ENCODE measurements at places on chromosomes 3 and 15.

DNA sequence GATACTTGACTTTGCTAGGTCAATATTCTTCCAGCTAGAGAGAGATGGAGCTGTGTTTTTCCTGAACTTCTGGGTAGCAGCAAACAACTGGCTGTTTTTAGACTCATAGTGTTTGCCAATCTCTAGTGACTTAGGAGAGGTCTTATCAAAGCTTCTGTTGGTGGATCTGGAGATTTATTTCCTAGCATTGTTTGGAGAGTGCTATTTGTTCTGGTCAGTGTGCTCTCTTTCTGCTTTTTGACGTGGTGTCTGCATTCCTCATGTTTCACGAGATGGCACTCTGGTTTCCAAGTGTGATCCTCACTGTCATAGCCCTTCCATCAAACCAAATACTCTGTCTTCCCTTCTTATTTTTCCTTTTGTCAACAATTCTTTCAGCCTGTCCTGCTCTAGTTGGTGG is 88.6 kb upstream of the DAZL start:
- no peak for DNase-seq

- no peak for DNase-seq
These were observed 42.6 kb downstream of the CD200R1L start for GRCh38 chr3:112804021-112804420.

DNA sequence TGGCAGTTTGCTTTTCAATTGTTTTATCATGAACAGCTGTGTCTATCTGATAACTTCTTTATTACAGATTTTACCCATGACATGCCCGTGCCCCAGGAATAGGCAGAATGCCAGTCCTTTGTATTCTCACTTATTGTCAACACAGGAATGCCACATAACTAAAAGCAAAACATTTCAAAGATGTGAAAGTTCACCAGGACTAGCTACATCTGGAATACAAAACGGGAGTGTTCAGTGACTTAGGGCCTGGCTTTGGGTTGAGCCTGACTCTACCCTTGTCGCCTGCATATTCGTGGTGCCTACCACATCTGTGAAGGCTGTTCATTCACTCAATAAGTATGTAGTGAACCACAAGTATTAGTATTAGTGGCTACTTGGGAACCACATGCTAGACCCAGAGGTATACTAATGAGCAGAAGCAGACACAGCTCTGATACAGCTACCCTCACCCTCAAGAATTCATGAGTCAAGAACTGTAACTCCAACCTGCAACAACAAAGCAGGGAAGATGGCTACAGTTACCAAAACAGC is 2.9 kb downstream of the TNFSF10 start:
- DNase-seq = peak; percentile 93

DNA sequence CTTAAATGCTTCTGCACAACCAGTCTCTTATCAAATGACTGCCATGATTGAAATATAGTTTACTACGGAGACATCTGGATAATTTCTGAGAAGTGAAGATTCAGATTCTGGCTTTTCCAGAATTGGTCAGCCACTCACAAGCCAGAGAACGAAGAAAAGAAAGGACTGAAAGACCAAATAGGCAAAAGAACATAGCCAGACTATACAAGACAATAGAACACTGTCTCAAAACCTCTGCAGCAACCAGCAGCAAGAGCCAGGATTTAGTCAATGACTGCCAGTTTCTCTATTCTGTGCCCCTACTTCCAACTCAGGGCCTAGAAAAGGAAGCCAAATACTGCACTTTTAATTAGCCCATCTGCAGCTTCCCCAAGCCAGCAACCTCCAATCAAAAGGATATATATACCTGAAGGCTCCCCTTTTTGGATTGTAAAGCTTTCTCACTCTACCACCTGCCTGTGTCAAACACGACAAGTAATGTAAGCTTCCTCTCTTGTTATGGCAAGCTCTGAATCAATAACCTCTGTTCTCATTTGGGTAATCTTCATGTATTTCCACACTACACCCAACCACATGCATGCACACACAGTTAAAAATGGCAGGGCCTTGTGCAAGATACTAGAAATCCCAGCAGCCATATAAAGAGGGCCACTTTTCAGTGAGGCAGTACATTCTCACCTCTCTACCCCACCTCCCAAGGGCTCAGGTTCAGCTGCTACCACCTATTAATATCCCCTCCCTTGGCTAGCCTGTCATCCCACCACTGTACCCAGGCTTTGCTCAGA is 97.1 kb downstream of the ERC2 start:
- DNase-seq = no peak

GRCh38 chr3:7713724-7714123 is 787.9 kb upstream of the LMCD1 start:
- DNase-seq = no peak

DNA sequence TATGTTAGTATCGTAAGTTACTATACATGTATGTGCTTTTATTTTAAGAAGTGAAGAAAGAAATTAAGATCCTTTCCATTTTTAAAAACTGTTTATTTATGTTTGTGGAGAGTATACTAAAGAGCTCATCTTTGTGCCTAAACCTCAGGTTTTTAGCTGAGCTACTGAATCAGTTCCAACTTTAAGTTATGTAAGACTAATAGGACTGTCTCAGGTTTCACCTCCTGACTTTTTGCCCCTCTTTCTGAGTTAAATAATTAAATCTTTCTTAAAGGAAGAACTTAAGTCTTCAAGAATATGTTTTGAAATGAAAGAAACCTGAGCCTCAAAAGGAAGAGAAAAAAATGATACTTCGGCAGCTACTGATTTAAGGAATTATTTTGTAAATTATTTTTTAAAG is 2.6 kb downstream of the SLMAP start:
- peak; percentile 30 for DNase-seq

DNA sequence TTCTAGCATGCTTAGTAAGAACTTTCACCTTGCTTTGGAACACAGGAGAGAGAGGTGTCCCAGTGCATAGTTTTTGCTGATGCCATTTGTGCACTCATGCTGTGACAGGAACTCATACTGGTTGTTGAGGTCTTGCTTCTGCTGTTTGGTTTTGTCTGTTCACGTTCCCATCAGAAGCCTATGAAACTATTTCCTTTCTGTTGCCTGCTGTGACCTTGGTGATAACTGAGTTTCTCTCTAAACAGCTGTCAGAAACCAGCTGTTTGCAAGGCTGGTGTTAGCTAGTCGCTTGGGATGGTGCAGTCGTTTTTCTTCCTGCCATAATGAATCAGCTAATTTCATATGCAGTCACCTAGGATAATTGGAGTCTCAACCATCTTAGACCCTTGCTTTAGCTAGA is 724.1 kb downstream of the GRM7 start:
- no peak for DNase-seq

DNA sequence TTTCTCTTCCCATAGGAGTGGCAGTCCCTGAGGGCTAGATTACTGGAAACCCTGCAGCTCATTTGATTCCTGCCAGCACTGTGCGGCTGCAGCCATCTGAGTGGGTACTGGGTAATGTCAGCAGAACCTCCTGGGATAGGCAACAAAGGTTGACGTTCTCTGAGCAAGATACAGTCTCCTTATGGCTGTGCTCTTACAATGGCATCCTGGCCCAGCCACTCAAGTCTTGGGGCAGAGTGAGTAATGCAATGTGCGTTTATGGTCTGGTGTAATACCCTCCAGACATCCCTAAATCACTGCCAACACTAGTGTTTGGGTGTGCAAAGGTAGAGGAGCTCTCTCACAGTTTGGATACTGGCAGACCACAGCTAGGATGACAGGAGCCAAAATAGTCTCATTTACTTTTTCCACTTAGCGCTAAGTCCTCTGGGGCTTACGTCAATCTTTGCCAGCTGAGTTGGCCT is 775.8 kb downstream of the ZNF385D start:
- peak; percentile 45 for DNase-seq

DNA sequence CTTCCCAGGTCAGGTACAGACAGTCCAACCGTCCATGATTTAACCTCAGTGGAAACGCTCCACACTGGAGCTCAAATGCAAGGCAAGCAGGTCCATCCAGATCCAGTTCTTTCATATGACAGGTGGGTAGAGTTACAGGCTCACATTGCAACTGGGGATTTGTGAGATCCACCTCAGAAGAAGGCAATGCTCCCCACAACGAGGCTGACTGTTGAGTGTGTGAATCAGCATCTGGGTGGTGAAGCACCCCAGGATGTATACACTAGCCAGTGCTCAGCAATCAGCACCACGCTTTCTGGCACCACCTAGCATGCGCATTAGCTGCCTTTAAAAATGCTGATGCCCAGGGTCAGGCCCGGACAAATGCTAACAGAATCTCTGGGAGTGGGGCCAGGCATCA is 343.5 kb upstream of the ICE2 start:
- DNase-seq = no peak

- peak; percentile 90 for DNase-seq
These were observed 470.4 kb downstream of the ROBO1 start for GRCh38 chr3:79297245-79297960.

- DNase-seq = no peak
These were observed 47.2 kb upstream of the ATP2B2 start for GRCh38 chr3:10552631-10552943.

DNA sequence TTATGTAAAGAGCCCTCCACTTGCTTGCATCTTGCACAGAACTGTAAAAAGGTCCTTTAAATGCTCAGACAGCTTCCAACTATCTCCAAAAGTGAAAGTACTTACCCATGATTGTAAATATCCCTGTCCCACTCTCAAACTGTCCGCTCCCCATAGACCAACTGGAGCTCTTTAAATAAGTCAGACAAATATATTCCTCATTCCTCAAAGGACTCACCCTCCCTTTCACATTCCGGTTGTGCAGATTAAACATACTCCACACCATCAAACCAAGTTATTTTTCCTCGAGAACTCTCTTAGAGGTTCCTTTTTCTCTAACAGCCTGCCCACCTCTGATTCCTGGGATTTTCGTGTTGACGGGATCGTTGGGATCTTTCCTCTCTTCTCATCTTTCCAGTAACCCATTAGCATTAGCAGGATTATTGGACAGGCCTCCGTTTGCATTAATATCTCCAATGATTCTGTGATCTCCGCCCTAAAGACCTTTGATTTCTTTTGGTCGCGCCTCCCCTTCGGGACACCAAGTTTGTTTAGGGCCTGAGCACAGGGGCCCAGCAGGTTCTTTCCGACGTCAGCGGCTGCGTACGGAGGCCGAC is 763 bp downstream of the GOLGB1 start:
- DNase-seq = peak; percentile 63

GRCh38 chr15:95138604-95139270 is 907.4 kb downstream of the MCTP2 start:
- DNase-seq = no peak

DNA sequence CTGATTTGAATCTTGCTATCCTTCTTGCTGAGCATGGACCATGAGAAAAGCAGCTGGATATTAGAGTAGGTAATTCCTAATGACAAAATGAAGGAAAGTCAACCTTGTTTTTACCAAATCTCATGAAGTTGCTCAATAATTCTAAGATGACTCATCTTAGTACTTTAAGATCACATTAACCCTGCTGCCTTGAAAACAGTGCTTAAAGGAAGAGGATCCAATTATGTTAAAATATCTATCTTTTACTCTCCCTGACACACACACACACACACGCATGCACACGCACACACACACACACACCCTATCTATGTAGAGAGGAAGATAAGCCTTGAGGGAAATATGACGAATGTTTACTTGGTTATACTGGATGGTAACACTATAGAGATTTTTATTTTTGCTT is 16.0 kb upstream of the MYO1E start:
- DNase-seq = peak; percentile 46

DNA sequence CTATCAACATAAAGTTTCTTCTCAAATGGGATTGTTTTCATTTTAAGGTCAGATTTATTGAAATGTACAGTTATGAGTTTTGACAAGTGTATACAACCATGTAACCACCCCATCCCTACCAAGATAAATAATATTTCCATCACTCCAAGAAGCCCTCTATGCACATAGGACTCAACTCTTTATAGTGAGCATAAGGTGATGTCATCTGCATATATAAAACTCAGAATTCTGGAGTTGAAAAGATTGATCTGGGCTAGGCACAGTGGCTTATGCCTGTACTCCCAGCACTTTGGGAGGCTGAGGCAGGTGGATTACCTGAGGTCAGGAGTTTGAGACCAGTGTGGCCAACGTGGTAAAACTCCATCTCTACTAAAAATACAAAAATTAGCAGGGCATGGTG is 10.3 kb upstream of the GK5 start:
- no peak for DNase-seq

- DNase-seq = no peak
These were observed 158.9 kb downstream of the TBC1D5 start for GRCh38 chr3:17583530-17583929.

- DNase-seq = no peak
These were observed 64.7 kb upstream of the PROK2 start for GRCh38 chr3:71849681-71850080.

DNA sequence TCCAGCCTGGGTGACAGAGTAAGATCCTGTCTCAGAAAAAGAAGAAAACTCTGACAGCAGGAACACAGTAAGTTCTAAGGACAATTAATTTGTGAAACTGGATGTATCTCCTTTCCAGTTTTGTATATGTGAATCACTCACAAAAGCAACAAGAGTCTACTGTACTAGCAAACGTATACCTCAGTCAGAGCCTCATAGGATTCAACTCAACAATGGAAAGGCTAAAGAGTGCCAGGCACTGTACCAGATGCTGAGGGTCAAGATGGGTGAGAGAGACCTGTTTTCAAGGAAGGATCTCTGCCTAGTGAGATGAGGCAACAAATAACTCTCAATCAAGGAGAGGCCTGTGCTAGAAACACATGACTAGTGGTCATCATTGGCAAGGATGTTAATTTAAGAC is 14.9 kb downstream of the TBL1XR1 start:
- peak; percentile 40 for DNase-seq

GRCh38 chr15:64690578-64691296 is 84.7 kb downstream of the RBPMS2 start:
- no peak for DNase-seq

DNA sequence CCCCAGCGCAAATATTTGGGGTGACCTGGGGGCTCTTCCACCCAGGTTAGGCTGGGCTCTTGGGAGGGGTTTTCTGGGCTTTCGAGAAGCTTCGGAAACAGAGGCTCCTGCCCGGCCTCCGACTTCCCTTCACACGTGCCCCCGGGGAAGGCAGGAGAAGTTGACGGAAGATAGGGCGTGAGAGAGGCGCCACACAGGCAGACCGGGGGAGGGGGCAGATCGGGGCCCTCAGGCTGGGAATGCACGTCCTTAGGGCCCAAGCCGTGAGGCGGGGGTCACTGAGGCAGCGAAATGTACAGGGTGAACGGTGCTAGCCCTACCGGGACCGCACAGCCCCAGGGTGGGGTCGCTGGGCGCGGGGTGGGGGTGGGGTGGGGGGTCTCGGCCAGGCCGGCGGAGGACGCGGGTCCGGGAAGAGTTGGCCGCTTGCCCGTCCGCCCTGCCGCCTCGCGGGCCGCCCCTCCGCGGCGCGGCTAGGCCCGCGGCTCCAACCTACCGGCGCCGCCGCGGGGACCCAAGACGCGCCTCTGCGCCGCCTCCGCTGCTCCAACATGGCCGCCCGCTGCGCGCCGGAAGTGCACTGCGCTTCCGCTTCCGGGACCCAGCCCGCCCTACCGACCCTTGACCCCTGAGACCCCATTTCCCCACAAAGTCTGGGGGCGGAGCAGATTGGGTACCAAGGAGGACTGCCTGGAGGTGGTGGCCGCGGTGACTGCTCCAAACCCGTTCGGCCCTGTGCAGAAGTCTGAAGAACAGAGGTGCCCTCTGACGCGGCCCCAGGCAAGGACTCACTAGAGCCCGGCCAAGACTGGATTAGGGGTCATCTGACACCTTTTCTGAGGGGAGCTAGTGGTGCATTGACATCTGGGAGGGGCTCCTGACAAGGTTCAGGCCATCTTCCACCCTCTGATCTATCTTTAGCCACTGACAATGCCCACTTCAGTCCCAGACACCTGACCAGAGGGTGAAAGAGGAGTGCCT is at the start of gene CCDC71:
CCDC71 (minus strand) TSS at position 561 of the 981 bp plus-strand sequence. CDS start 2,123 bp downstream, outside the sequence.
- DNase-seq = peak; percentile 59

GRCh38 chr3:11582191-11582968 is 61.3 kb downstream of the VGLL4 start:
- peak; percentile 92 for DNase-seq

- peak; percentile 68 for DNase-seq
These were observed 97.4 kb upstream of the RBMS3 start for GRCh38 chr3:29183346-29184087.

Measured in AG10803 (cell line).